ENCODE measurements at places on chromosomes 5 and 9. TPM values are rescaled to one million over a fixed set of nuclear protein-coding genes. Genes with fewer than 3 reads are reported as not detected.

STXBP1 gene
- total RNA-seq, result 72.6 TPM

ACTBL2 gene
- total RNA-seq, result not detected

GLDC gene
- not detected for total RNA-seq

HSPB3 gene
- total RNA-seq, result 32.5 TPM

SPINK7 gene
- total RNA-seq, result not detected

MYMK gene
- total RNA-seq, result not detected

CRB2 gene
- not detected for total RNA-seq

SLC46A2 gene
- total RNA-seq, result not detected

ISCA1 gene
- 60.0 TPM for total RNA-seq

DNA sequence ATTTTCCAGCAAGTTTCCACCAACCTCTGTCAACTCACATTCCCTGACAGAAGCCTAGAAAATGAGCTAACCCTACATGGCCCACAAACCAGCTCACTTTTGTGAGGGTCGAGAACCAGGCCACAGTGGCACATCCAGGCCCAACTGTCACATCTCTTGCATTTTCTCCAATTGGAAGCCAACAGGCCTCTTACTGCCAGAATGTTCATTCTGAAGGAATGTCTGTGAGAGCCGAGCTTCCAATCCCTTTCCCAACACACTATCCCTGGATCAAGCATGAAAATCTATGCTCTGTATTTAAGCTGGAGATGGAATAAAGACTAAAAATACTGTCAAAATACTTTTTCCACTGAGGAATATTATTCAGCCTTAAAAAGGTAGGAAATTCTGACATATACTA, 20.0 kb downstream of the MARCHF3 start:
- DNase-seq, result no peak

DNA sequence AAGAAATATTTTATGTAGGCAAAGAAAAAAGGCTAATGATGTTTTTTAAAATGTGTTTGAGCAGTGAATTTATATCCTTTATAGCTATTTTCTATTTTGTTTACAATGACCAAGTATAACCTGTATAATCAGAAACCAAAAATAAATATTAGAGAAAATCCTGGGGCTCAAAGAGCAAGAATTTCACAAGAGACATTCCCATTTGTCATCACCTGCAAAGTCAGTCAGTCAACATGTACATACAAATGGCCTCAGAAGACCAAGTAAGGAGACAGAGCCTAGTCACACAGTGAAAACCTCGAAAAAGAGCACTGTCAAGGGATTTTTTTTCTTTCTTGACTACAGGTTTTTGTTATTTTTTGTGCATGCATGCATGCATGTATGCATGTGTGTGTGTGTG, 231.4 kb downstream of the GLIS3 start:
- DNase-seq, result no peak

DNA sequence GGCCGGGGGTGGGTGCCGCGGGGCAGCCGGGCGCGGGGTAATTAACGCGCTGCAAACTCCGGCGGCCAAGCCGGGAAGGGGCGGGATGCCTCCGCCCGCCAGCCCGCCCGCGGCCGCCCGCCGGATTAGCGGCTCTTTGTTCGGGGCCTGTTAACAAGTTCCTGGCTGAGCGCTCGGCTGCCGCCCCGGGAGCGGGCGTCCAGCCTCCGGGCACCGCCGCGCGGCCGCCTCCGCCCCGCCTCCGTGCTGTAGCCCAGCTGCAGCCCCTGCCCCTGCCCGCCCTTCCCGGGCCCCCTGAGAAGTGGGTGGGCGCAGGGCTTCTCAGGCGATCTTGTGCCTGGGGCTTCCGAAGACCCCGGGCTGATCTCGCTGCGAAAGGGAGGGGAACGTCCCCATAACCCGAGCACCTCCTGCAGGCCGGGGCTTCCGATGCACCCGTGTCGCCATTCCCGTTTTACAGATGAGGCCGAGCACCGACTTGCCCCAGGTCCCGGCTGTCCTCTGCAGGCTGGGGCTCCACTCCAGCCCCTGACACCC, 7.5 kb downstream of the UNC5A start:
- peak; percentile 35 for DNase-seq

DNA sequence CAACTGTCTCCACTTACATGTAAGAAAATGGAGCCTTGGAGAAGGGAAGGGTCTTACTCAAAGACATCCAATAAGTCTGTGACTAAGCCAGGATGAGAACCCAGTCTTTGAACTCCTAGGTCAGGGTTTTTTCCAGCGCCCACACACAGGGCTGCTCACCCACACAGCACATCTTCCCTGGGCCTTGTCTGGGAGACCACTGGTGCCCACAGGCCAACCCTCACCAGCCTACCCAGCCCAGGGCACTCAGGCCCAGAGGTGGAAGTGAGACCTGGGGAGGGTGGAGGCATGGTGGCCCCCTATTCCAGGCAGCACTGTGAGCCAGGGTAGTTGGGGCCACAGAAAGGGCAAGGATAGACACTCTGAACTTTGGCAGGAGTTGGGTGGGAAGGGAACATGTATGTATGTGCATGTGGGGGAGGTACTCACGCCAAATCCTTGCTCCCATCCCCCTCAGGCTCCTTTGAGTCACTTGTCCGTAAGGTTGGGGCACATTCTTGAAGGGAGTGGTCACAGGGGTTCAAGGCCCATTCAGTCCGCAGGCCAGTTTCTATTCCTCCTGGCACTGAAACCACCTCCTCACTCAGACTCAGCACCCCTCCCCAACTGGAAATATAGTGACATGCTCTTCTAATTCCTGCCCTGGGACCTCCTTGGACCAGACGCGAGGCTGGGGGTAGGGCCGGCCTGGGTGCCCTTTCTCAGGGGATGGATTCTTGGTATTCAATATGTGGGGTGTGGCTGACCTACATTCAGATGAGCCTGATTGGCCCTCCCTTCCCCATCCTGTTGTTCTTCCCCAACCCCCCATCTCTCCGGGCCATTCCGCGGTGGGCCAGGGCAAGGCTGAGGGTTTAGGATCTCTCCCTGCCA, 2.9 kb upstream of the SLC4A9 start:
- DNase-seq, result no peak

Measured in SJSA1 (cell line).